ENCODE measurements at places on chromosomes 3 and 15.

DNA sequence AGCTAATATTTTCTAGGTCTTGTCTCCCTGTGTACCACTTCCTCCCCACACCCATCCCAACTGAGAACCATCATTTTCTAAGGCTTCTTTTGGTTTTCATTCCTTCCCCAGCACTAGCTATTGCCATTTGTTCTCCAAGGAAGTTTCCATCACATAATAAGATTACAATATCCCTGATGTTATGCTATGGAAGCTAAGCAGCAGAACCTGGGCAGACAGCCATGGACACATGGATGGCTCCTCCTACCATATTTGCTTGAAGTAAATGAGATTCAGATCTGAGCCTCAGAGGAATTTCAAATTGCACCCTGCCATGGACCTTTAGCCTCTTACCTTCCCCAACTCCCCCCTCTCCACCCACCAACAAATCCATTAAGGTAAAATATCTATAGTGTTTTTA is 31.5 kb downstream of the GASK1A start:
- no peak for DNase-seq

DNA sequence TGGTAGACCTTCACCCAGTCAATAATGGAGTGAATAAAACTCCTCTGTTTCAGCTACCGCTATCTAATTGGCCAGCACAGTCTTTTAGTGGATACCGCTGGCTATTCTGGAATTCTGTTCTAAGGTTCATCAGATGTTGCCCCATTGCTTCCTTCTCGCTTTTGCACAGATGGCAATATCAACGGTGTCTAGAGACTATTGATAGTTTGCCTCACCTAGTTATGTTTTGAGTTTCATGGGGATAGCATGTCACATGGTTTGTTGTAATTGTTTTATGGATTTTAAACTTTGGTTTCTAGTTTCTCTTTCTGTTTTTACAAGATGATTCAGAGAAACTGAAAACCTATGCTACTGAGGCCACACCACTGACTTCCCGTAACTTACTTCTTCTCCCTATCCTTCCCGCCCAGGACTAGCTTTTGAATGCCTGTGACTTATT is 2.0 kb downstream of the XRN1 start:
- no peak for DNase-seq

GRCh38 chr3:153285194-153285641 is 123.2 kb downstream of the RAP2B start:
- DNase-seq: peak; percentile 46

DNA sequence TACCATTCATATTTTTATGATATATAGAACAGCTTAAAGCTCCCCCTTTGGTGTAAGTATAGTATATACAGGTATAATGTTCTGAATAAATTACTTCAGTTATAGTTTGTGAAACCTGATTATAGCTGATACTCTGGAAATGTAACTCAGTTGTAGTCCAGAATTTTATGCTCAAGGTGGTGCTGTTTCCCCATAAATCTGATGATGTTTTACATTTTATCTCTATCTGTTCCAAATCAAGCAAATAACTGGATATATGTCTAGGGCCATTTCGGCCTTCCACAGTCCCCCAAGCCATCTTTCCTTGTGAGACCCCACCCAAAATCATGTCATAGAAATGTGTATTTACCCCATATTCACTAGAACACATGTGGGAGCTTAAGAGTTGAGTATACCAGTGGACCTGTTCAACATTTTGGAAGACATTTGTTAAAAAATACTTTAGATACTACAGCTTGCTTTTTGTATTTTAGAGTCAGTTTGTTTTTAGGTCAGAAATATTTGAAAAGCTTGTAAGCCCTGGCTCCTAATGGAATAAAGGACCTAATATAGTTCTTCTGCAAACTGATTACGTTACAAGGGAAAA is 107.1 kb downstream of the ATG7 start:
- DNase-seq: no peak

Measured in SW 1271 (cell line).